Fibroblast of skin of back (primary cell): ENCODE measurements at places on chromosomes 12 and 14.
A peak's percentile ranks its signal among the peaks of the same experiment; 100 is the strongest.

GRCh38 chr14:104660597-104660996 lies 28.8 kb upstream of the INF2 start:
- no peak for DNase-seq

DNA sequence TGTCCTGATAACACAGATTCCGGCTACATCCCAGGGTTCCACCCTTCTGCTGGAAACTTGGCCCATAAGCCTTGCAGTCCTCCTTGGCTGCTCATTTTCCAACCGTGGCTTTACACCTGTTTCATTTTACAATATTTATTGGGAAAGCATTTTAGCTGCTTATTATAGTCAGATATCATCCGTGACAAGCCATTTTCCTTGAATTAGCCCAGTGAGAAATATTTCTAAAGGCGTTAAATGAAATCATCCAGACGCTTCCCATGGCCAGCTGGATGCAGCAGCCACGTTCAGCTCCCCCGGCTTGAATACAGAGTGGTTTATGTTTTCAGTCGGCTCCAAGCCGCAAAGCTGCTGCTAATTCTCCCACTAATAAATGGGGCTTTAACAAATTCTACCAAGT lies 245.0 kb upstream of the PELI2 start:
- DNase-seq = no peak

DNA sequence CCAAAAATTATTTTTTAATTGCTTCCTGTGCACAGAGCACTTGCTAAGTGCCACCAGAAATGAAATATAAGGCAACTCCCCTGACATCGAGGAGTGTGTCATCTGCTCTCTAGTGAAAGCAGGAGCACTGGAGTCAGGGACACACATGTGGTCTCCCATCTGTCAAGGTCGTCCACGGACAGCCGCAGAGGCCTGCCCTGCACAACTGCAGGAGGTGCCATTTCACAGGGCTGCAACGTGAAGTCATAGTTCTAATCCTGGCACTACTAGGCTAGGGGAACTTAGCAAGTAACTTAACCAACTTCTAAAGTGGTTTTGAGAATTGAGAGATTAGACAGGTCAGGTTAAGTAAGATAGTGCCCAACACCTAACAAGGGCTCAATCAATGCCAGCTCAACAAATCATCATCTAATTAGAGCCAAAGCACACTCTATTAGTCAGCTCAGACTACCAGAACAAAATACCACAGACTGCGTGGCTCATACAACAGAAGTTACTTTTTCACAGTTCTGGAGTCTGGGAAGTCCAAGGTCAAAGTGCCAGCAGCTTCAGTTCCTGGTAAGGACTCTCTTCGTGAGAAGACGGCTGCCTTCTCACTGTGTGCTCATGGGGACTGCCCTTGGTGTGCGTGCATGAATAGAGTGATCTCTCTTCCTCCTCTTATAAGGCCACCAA lies 30.7 kb downstream of the FOXN3 start:
- DNase-seq = no peak

DNA sequence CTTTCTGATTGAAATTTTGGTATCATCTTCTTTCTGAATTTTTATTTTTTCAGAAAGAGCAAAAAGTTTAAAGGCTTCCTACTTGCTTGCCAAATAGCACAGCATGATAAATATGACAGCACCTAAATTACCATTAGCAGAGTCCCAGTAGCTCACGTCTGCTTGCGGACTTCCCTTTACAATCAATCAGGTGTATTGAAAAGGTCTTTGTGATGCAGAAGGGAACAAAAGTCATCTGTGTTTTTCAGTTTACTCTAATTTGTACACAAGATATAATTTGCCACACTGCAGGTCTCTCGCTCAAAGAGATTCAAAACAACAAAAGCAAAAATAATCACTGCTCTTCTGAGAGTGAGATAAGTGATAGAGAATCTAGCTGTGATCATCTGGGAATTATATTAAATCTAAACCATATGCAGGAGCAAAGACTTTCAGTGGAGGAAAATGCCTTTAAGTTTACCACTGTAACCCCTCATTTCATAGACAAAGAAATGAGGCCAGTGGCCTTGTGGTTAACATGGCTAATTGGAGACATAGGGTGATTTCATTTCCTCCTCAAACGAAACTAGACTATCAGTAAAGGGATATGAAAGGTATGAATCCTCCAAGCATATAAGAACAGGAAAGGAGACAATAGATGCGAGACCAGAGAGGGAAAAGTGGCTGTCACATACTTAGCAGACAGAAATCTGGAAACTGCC lies 240.8 kb upstream of the TMPO start:
- DNase-seq = no peak

- DNase-seq = no peak
These were observed 572.5 kb downstream of the DIO2 start for GRCh38 chr14:79638672-79639266.

- DNase-seq = peak; percentile 87
These were observed 25.3 kb downstream of the GPRC5D start for GRCh38 chr12:12926571-12927071.

DNA sequence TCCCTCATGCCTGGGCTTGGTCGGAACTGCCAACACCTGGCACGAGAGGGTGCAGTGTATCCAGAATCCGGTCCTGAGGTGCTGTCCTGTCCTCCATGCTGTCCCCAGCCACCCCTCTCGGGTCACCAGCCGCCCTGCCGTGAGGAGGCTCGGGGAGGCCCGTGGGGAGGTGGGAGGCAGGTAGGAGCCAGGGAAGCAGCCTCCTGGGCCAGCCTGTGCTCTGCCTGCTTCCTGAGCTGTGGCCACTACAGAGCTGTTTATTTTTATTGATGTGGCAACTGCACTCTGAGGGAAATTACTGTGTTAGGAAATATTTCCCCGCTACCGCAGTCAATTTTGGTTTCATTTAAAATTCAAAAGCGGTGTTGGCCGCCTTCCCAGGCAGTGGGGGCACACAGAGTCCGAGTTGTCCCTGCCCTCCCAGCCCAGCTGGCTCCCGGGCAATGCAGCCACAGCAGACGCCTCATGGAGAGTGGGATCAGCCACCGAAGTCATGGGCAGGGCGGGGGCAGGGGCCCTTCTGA lies 18.3 kb downstream of the NOC4L start:
- peak; percentile 78 for DNase-seq
